ENCODE measurements at places on chromosomes 13 and 19.
A peak's percentile ranks its signal among the peaks of the same experiment; 100 is the strongest.

DNA sequence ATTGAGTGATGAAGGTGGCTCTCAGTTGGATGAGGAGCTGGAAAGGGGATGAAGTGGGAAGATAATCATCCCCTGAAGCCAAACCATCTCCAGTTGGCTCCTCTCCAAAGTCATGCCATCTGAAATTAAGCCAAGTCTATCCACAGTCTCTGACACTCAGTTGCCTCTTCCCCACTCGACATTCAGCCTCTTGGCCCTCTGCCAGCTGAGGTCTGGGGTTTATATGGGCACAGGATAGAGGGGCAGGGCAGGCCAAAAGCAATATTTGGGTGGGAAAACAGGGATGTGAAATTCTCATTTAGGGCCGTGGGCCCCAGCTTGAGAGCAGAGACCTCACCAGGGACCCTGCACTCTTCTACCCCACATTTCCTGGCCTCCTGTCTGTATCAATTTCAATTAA is 85.9 kb downstream of the SLITRK1 start:
- DNase-seq = no peak

GRCh38 chr19:56966225-56966696 is 125.7 kb upstream of the PEG3 start:
- DNase-seq = no peak

DNA sequence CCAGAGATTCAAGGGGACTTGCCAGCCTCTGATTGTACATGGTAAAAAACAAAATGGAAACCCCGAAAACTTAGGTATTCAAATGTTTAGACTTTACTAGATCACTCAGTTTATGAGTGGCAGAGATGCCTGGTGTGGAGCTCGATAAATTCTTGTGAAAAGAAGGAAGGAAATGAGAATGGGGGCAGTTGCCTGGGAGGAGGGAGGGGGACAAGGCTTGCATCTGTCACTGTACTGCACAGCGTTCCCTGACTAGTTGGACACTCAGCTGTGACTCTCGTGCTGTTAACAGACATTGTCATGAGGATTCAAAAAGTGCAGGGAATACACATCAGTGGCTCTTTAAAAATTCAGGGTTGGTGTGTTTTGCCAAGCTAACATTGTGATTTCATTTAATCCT is 232.9 kb downstream of the ZIC5 start:
- DNase-seq = no peak

- no peak for DNase-seq
Observed at GRCh38 chr19:39969266-39969665, 1.7 kb upstream of the PSMC4 start.

GRCh38 chr13:51004111-51004865 is 94.7 kb downstream of the RNASEH2B start:
- DNase-seq = no peak

DNA sequence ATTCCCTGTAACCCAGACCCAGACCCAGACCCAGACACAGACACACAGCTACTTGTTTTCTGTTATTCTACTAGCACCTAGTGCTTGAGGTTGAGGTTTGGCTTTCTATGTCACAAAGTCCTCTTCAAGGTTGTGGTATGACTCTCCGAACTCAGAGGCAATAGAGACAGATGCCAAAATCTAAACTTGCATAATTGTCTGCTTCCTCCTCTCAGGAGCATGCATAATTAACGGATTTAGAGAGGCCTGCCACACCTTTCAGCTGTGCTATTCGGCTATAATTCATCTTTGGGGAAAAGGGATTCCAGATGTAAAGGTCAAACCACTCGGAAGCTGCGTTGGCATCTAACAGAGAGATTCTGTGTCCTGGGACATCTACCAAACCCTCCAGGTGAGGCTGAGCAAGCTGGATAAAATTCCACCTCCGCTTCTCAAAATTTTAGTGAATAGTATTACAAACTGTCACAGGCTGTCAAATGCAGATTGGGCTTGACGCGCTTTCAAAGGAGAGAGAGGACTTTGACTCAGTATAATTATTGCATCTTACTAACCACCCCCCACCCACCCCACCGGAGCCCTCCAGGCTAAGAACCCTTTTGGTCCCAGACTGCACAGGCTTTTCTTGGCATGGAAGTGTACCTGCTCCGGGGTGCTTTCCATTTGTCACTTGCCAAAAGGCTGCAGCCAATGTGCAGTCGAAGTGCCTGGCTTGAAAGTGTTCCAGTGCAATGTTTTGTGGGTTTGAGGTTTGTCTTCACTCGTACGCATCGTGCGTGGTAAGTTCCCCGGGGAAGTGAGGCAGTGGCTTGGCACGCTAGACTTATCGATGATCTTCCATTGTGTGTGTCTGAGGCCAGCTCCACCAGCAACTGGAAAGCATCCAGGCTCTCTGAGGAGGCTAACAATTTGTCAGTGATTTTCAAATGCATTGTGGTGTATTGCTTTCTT is 194.1 kb downstream of the TDRD3 start:
- DNase-seq = peak; percentile 64

GRCh38 chr19:54551950-54552912 is 21.4 kb upstream of the LILRA2 start:
- DNase-seq = no peak

- no peak for DNase-seq
Observed at GRCh38 chr13:55000043-55000442, 1971.4 kb downstream of the OLFM4 start.
